ENCODE measurements at places on chromosomes 4 and X. TPM values are rescaled to one million over a fixed set of nuclear protein-coding genes. Genes with fewer than 3 reads are reported as not detected.

- peaks cover 20% of the 10 kb centered on the region for H3K36me3 ChIP-seq
- DNase-seq = no peak
- no peaks in the 10 kb centered on the region for H3K27me3 ChIP-seq
- no peak overlapping the region for H3K27ac ChIP-seq
- H3K4me1 ChIP-seq = no peaks in the 10 kb centered on the region
Measured at GRCh38 chr4:105265689-105266088, 119.0 kb downstream of the TET2 start.

DNA sequence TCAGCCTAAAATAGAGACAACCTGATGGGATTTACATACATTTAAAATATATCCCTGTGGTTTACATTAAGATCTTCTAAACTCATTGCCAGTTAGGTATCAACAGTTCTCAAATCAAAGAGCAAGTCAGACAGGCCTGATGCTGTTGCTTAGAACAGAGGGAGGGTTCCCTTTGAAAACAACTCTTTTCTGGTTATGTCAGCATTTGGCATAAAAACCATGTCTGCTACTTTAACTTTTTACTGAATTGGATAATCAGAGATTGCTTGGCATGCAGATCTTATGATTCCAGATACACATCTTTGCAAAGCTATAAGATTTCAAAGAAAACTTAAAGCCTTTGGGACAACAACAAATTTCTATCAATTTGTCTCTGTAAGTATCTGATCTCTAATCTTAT is 140.8 kb downstream of the CPE start:
- DNase-seq = no peak
- no peak overlapping the region for H3K4me3 ChIP-seq
- no peaks in the 10 kb centered on the region for H3K27me3 ChIP-seq
- no peak overlapping the region for H3K27ac ChIP-seq
- H3K4me1 ChIP-seq = no peaks in the 10 kb centered on the region

DNA sequence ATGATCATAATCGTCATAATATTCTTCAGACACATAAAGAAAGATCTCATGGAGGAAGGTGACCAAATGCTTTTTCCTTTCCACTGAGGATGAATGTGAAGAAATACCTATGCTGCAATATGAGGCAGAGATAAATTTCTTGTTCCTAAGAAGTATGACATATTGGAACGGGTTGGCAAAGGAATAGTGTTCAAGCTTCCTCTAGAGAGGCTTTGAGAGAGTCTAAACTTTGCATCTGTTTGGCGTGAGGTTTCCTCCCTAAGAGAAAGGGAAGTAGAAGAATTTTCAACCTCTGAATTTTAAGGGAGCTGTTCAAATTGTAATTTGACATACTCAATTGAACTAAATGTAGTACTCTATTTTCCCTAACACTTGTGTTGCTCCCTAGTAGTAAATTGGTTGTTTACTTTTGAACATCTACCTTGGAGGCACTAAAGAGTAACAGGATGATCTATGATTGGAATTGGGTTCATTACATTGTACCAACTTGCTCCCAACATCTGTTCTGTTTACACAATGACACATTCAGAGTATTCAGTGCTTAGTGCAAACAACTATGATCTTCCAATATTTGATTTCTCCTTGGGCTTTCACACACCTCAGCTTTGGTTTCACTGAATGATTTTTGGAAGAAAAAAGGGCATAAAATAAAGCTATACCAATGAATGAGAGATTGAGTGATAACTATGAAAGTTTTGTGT is 122.0 kb downstream of the CORIN start:
- peaks cover 7% of the 10 kb centered on the region for H3K27me3 ChIP-seq
- H3K4me3 ChIP-seq = no peak overlapping the region
- DNase-seq = no peak
- H3K4me1 ChIP-seq = no peaks in the 10 kb centered on the region
- H3K27ac ChIP-seq = no peak overlapping the region

- H3K27me3 ChIP-seq = no peaks in the 10 kb centered on the region
- no peak for DNase-seq
- H3K4me3 ChIP-seq = no peak overlapping the region
- no peak overlapping the region for H3K27ac ChIP-seq
Measured at GRCh38 chr4:10781805-10782204, 97.2 kb upstream of the CLNK start.

DNA sequence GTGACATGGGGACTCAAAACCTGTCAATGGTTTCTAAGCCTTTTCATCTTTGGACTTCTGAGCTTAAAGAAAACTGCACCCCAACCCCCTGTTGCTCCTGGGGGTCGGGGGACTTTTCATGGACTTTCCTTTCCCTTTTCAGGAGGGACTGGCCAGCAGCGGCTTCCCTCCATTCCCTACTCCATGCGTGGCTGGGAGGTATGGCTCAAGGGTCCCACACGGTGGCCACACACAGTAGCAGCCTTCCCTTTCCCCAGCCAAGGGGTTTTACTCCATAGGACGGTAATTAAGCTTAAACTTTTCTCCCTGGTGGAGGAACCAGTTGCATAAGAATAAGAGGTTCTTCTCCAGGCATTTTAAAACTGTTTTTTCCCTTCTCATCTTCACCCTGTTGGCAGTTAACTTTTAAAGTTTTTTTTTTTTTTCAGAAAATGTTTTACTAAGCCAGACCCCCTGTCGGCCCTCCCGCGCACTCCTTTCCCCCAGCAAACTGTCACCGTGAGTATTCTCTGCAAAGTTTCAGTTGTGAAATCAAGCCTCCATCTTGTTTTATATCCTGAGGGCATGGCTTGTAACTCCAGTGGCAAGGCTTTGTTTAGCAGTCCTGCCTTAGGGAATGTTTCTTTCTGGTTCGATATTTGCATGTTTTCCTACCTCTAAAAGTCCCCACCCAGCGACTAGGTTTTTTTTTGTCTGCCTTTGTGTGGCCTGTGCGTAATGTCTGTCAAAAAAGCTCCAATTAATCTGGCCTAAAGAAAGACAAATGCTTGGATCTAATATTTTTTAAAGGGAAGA is 325.7 kb downstream of the TLL1 start:
- H3K4me3 ChIP-seq = no peak overlapping the region
- DNase-seq = no peak
- H3K4me1 ChIP-seq = no peaks in the 10 kb centered on the region
- no peak overlapping the region for H3K27ac ChIP-seq
- no peaks in the 10 kb centered on the region for H3K27me3 ChIP-seq

- H3K27ac ChIP-seq = peak overlapping the region; percentile 93
- H3K4me1 ChIP-seq = peaks cover 6% of the 10 kb centered on the region
- H3K4me3 ChIP-seq = peak overlapping the region; percentile 98
- H3K27me3 ChIP-seq = no peaks in the 10 kb centered on the region
Measured at GRCh38 chrX:130165181-130165702, 399 bp downstream of the AIFM1 start.

DNA sequence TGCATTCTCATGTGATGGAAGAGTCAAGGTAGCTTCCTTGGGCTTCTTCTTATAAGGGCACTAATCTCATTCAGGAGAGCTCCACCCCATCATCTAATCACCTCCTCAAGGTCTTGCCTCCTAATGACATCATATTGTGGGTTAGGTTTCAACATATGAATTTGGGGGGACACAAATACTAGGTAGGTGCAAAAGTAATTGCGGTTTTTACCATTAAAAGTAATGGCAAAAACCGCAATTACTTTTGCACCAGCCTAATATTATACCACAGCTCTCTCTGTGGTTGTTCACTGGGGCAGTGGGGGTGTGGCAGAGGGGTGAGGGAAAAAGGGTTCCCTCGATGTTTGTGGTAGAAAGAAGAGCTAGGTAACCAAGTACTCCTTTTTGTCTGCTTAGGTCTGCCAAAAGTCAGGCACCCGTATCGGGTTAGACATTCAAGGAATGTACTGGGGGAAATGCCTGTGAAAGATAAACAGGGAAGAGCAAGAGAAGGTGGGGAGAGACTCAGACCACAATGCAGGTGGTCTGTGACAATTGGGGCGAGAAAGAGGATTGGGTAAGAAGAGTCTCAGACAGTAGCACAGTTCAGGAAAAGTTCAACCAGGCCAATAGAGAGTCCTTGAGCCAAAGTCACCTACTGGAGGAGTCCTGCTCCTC is 78.9 kb upstream of the MTM1 start:
- no peaks in the 10 kb centered on the region for H3K27me3 ChIP-seq
- H3K4me3 ChIP-seq = no peak overlapping the region
- no peak for DNase-seq
- no peaks in the 10 kb centered on the region for H3K4me1 ChIP-seq
- H3K36me3 ChIP-seq = no peaks in the 10 kb centered on the region

DNA sequence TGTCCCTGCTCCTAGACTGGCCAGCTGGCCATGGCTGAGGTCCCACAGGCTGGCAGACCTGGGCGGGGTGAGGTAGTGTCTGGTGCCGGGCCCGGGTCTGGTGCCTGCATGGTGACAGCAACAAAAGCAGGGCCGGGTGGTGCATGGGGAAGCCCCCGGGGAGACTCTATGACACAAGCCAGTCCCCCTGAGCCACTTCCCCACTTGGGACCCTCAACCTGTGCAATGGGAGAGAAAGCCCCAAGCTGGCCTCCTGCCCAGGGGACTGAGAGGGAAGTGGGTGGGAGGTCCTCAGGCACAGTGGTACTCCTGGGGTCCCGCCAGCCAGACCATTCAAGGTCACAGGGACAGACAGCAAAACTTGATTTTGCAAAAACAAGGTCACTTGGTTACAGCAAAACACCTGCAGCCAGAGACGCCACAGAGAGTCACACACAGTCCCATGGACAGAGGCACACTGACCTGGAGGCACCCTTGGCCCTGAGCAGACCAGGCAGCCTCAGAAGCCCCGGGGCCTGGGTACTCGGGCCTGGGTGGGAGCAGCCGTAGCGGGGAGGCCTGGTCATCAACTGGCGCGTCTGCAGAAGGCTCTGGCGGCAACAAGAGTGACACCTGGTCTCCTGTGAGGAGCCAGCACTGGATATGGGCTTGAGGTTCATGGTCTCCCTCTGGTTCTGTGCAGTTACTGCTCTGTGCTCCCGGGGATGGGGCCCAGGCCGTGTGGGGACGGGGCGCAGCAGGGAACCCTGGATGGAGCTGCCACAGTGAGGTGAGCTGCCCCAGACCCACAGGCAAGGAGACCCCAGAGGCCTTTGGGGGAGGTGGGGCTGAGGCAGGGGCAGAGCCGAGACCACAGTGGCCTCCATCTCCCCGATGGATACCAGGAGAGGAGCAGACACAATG is 60.6 kb downstream of the HTRA3 start:
- H3K27me3 ChIP-seq = no peaks in the 10 kb centered on the region
- DNase-seq = no peak
- H3K36me3 ChIP-seq = no peaks in the 10 kb centered on the region

GRCh38 chr4:123127218-123127617 is 204.8 kb upstream of the NUDT6 start:
- H3K27me3 ChIP-seq = no peaks in the 10 kb centered on the region
- H3K4me1 ChIP-seq = peaks cover 10% of the 10 kb centered on the region
- no peak overlapping the region for H3K4me3 ChIP-seq
- no peak overlapping the region for H3K27ac ChIP-seq
- no peaks in the 10 kb centered on the region for H3K36me3 ChIP-seq

Gene NSG1
- total RNA-seq = 0.86 TPM

Gene CYBB
- total RNA-seq = not detected

Gene TECRL
- total RNA-seq = not detected

Gene ADH1B
- not detected for total RNA-seq

Gene TGIF2LX
- total RNA-seq = not detected

- peaks cover 11% of the 10 kb centered on the region for H3K4me1 ChIP-seq
- H3K36me3 ChIP-seq = no peaks in the 10 kb centered on the region
- peak; percentile 84 for DNase-seq
- no peak overlapping the region for H3K4me3 ChIP-seq
- no peak overlapping the region for H3K27ac ChIP-seq
- no peaks in the 10 kb centered on the region for H3K27me3 ChIP-seq
Measured at GRCh38 chrX:67619253-67619652, 75.4 kb downstream of the AR start.

Gene TSPYL2
- total RNA-seq = 14.3 TPM

GRCh38 chr4:118911238-118911703 is 22.6 kb downstream of the SYNPO2 start:
- peaks cover 10% of the 10 kb centered on the region for H3K4me1 ChIP-seq
- peak; percentile 54 for DNase-seq
- H3K27me3 ChIP-seq = no peaks in the 10 kb centered on the region
- no peak overlapping the region for H3K27ac ChIP-seq
- peak overlapping the region; percentile 47 for H3K4me3 ChIP-seq
- H3K36me3 ChIP-seq = no peaks in the 10 kb centered on the region

Gene SUPT20HL2
- total RNA-seq = not detected

DNA sequence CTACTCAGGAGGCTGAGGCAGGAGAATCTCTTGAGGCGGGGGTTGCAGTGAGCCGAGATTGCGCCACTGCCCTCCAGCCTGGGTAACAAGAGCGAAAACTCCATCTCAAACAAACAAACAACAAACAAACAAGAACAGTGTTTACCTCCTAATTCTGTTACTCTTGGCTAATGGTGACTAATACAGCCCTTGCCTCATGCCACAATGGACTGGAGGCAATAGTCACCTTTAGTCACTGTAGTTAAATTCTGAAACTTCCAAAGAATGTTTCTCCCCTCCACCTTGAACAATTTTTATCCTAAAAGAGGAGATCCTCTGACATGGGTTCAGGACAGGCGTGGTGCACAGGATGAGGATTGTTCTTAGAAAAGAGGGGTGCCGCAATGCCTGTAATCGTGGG is 241.2 kb upstream of the CTSO start:
- H3K4me3 ChIP-seq = no peak overlapping the region
- no peaks in the 10 kb centered on the region for H3K36me3 ChIP-seq
- peaks cover 10% of the 10 kb centered on the region for H3K4me1 ChIP-seq
- no peaks in the 10 kb centered on the region for H3K27me3 ChIP-seq
- peak; percentile 46 for DNase-seq
- no peak overlapping the region for H3K27ac ChIP-seq

DNA sequence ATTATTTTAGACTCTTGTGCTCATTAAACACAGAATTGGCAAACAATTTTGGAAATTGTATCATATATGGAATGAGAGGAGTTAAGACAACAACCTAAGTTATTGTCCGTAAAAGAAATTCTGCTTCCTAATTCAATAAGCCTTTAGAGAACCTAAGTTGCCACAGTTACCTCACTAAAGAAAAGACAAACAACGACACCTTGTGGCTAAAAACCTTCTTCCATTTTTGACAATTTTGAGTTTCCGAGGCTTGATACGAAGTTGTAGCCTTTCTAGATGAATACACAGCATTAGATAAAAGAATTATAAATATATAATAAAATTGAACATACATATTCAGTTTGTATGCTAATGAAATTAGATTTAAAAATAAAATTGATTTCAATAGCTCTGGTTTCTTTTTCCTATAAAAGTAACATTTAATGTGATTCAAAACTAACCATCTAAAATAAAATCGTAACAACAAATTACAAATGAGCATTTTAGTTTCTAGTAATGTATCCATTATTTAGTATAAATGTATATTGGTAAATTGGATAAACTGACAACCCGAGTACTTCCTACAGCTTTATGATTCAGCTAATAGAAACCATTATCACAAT is 275.1 kb downstream of the GPM6A start:
- no peak overlapping the region for H3K27ac ChIP-seq
- 0 out of 2 replicates have a peak overlapping the region, but pooled peaks have one; percentile 1 for H3K4me3 ChIP-seq
- H3K27me3 ChIP-seq = no peaks in the 10 kb centered on the region
- no peaks in the 10 kb centered on the region for H3K36me3 ChIP-seq

DNA sequence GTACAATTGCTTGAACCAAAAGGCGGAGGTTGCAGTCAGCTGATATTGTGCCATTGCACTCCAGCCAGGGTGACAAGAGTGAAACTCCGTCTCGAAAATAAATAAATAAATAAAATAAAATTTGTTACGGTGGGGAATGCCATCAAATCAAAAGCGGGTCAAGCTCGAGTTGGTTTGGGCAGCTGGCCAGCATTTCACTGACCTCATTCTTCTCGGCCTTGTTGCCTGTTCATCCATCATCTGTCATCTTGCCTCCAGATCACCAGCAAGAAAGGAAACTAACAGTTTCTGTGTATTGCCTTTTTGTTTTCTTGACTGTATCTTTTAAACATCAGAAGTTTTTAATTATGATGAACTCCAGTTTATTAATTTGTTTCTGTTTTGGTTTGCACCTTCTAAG is 31.5 kb upstream of the KLHL2 start:
- H3K27me3 ChIP-seq = no peaks in the 10 kb centered on the region
- no peak for DNase-seq
- H3K36me3 ChIP-seq = no peaks in the 10 kb centered on the region
- no peak overlapping the region for H3K27ac ChIP-seq
- H3K4me3 ChIP-seq = no peak overlapping the region
- no peaks in the 10 kb centered on the region for H3K4me1 ChIP-seq

Measured in GM23248 (cell line).